Right kidney (tissue), 9 donors: ENCODE measurements at places on chromosomes 7 and 10.

DNA sequence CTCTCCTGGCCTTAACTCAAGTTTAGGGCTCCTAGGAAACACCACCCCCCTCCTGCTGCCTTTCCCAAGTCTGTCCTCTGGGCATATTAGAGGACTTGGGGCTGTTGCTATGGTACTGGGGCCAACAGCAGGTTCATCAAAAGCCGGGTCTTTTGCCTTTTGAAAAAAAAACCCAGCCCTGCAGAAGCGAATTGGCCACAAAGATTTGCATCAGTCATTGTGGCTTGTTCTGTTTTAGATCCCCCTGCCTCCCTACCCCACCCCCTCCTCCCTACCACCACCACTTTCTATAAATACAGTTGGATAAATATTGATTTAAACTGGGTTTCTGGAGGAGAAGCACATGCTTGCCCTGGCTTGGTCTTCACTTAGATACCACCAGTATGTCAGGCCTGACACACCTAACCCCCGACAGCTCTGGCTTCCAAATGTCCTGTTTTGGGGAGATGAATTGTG is 7.0 kb downstream of the MXI1 start:
- DNase-seq, result no peak

GRCh38 chr7:49001610-49002033 is 77.3 kb downstream of the CDC14C start:
- DNase-seq, result peak; percentile 9

DNA sequence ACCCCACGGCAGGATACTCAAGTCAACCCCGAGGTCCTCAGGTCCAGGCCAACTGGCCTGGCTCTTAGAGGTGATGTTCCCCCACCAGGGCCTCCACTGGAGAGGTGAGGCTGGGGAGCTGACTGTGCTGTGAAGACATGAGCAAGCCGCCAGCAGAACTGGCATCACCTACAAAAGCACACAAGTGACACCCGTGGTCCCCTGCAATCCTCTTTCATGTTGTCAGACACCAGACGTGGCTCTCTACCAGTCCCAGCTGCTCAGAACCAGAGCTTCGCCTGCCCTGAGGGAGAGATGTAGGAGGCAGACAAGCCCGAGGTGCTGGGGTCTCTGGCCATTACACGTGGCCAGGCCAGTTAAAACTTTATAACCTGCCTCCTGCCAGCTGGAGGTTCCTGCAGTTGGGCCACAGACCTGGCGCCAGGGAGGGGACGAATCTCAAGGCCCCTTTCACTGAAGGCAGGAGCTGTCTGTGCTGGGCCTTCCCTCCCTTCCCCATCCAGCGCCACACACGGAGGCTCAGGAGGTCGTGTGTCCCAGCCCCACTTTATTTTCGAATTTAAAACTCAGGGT is 2.2 kb downstream of the COMTD1 start:
- no peak for DNase-seq

DNA sequence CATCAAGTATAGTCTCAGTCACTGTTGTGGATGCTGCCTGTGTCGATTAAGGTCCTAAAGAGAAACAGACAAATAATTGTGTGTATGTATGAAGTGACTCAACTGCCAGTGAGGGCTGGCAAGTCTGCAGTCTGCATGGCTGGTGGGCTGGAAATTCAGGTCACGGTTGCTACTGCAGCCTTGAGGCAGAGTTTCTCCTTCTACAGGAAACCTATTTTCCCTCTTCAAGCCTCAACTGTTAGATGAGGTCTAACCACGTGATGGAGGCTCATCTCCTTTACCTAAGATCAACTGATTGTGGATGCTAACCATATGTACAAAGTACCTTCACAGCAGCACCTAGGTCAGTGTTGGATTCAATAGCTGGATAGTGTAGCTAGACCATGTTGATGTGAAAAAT is 29.9 kb downstream of the MBL2 start:
- DNase-seq, result no peak

DNA sequence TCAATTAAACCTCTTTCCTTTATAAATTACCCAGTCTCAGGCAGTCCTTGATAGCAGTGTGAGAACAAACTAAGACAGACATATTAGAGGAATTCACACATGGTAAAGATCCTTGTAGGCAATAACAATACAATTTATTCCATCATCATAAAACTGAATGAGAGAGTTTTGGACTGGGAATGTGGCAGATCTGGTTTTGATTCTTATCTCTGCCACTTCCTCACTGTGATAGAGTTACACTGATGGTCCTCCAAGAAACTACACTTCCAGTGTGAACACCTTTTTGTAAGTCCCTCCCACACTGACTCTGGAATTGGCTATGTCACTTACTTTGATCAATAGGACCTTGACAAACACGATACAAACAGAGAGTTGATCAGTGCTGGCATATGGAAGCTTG is 2.9 kb downstream of the ENO4 start:
- DNase-seq, result no peak

DNA sequence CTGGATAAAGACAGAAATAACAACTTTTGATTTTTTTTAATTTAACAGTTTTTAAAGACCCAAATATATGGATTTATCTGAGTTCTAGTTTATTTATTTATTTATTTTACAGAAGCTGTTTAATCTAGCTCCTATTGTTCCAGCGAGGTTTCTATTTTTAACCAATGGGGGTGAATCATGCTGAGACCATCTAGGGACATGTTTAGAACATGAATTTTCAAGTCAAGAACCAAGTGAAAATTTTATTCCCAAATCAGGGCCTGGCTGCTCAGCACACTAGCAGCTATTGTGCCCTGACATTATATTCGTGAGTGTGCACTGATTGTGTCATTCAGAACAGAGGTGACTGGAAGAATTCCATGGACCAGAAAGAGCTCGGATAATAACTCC is 24.6 kb upstream of the MPP7 start:
- DNase-seq, result no peak

- no peak for DNase-seq
Measured at GRCh38 chr7:3280946-3281656, 20.0 kb upstream of the SDK1 start.

- no peak for DNase-seq
Measured at GRCh38 chr10:105159268-105159667, 518.2 kb downstream of the SORCS3 start.

- DNase-seq, result peak; percentile 50
Measured at GRCh38 chr10:132272231-132272971, 35.3 kb downstream of the STK32C start.

GRCh38 chr7:101096331-101096956 is 11.2 kb downstream of the TRIM56 start:
- DNase-seq, result no peak

GRCh38 chr10:7512487-7512886 is 101.7 kb upstream of the SFMBT2 start:
- no peak for DNase-seq

DNA sequence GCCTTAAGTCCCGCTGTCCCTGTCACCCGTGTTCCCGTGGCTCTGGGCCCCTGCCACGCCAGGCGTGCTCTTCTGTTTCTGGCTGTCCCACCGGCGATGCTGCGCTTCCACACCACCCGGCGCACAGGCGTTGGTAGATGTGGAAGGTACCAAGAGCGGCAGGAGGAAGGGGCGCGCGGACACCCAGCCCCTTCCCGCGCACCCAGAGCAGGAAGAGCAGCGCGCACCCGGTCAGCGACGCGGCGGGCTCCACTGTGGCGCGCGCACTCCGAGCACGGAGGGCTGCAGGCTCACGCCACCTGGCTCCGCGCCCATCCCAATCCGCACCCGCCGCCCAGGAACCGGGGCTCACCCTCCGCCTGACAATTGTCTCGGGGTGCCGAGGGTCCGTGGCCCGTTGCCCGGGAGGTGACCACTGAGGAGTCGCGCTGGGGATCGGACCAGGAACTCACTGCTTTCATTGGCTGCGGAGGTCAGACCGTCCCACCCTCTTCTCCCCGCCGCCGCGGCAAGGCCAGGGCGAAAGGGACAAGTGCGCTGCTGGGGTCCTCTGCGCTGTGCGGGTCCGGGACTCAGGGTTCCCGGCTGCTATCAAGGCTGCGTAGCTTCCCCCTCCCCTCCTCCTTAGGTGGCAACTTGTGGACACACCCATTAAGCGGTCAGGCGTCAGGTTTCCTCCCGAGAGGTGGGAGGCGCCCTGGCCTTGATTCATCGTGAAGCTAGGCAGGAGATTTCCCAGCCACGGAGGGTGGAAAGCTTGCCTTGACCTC is 121.6 kb upstream of the ZNF92 start:
- DNase-seq, result peak; percentile 91

DNA sequence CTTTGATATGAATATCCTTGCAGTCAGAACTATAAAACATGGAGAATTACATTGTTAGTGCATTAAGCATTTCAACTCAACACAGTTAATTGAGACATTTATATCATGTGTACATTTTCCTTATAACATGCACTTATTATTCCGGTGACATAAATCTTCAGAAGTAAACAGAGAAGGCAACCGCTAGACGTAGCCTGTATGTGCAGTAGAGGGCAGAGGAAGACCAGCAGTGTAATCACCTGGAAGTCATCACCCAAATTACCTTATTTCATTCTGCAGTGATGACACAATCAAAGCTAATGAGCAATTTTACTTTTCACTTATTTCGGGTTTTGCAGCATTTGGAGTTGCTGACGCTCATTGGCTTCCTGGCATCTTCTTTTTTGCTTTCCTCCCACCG is 394.6 kb downstream of the SDK1 start:
- no peak for DNase-seq

DNA sequence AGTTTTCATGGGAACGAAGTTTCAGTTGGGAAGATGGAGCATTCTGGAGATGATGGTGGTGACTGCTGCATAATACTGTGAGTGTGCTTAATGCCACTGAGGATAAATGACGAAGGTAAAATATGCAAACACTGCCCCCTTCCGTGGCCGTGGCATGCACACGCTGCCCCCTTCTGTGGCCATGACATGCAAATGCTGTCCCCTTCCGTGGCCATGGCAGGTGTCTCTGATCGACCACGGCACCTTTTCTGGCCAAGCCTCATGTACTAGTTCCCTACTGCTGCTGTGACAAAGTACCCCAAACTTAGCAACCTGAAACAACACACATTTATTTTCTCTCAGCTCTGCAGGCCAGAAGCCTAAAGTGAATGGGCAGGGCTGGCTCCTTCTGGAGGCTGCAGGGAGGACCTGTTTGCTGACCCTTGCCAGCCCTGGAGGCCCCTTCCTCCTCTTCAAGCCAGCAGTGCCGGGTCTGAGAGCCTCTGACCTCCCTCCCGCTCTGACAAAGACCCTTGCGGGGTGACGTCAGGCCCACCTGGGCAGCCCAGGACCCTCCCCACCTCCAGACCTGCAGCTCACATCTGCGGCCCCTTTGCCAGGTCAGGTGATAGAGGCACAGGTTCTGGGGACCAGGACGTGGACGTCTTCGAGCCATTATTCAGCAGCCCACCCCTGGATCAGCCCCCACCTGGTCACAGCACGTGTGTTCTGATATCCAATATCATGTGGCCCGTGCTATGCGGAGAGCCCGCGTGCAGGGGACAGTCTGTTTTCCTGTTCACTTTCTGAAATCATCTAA is 82.0 kb downstream of the MICALL2 start:
- DNase-seq, result no peak

DNA sequence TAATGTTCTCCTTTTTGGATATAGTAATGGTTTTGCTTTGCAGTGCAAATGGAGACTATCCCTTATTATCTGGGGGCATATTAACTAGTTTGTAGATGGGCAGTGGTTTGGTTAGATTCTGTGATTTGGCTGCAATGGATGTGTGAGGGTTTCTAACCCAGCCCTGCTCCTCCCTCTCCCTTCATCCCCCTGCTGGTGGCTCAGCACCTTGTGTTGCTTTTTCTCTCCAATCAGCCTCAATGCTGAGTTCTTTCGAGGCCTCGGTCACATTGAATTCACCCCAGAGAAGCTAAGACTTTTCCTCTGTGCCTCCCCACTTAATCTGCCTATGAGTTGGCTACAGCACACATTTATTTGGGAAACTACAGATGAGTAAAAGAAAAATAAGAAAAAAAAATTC is 120.0 kb downstream of the MALRD1 start:
- DNase-seq, result no peak

DNA sequence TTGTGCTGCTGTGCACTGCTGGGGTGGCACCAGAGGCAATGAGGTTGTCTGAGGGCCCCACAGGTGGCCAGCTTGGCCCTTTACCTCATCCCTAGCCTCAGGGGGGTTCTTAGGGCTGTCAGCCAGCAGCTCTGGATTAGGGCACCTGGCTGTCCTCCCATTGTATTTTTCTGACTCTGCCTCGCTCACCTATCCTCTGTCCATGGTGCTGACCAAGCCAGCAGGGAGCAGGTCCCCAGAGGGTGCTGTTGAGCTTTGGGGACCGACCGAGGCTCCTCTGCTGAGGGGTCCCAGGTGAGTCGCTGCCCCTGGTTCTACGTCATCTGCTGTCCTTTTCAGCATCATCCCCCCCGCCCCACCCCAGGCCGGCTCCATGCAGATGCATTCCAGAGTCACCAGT is 32.1 kb upstream of the ZNF735 start:
- DNase-seq, result no peak

GRCh38 chr7:101910991-101911799 is 93.8 kb downstream of the CUX1 start:
- no peak for DNase-seq

- no peak for DNase-seq
Measured at GRCh38 chr7:75889826-75890225, 11.0 kb downstream of the RHBDD2 start.

DNA sequence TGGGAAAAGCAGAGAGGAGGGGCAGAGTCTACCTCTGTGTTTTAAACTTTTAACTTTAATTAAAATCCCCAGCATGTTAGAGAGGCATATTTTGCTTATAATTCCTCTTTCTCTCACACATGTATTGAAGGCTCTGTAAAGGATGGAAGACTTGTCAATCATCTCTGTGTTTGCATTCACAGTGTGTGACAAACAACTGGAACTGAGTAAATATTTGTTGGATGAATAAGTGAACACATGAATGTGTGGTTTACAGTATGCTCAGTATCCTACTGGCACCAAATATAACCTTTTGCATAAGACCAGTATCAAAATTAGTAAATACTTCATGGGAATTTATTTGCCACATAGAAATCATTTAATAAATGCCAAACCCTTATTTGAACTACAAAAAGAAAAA is 829.0 kb downstream of the GRID1 start:
- no peak for DNase-seq

GRCh38 chr10:91410638-91411371 is 661 bp downstream of the HECTD2 start:
- no peak for DNase-seq

GRCh38 chr7:73350306-73351068 is 22.5 kb downstream of the FKBP6 start:
- DNase-seq, result no peak

DNA sequence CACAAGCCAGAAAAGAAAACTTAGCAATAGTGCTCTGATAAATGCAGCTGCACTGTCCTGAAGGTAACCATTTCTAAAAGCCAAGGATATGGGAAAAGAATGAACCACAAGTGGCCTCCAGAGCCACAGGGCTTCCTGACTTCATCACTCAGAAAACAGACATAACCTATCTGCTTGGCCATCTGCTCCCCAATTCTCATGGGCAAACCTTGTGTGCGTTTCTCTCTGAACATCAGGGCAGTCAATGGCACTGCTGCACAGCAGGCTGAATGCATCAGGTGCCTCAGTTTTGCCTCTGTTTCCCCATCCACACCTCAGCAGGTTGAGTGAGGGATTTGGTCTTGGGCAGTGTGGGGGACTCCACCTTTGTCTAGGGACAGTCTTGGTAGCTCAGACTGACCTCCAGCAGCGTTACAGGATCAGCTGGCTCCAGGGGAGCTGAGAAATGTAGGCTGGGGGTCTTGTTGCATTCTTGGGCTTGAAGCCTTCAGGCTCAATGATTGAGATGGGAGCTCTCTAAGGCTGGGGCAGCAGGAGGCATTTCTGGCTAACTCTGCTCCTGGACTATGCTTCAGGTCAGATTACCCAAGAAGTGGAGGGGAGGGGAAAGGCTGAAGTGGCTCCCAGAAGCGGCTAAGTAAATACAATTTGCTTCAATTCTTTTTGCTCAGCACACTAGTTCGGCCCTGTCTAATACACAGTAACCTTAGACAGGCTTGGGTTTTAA is 23.6 kb upstream of the PDLIM1 start:
- DNase-seq, result no peak
